ENCODE measurements at places on chromosomes 12 and 14.

DNA sequence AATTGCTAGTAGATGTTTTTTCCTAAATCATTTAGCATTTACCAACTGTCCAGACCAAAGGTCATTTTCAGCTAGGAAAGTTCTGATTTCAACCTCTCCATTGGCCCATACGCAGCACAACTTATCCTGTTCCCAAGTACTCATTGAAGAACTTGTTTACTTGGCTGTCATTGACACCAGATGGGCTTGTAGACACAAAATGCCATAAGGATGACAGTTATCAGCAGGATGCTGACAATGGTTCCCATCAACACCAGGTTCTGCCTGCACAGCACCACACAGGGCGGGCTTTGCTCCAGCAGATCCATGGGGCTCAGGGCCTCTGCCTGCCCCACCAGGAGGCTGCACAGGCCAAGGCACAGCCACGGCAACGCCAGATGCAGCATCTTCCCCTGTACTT, 36.5 kb upstream of the TMPRSS12 start:
- DNase-seq: no peak

DNA sequence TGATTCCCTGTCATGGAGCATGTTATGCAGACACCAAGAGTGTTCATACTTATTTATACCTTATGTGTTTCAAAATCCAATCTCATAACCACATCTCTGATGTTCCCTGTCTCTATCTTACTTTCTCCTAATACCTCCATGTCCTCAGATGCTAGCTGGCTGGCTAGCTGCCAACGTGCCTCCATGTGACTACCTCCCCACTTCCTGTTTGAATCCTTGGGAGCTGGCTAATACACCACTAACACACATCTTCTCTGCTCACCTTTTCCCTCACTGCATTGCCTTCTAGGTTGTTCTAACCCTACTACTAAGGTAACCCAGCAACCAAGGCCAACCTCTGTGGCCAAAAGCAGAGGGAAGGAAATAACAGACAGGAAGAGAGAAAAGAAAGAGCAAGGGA, 27.3 kb downstream of the TTC5 start:
- no peak for DNase-seq

DNA sequence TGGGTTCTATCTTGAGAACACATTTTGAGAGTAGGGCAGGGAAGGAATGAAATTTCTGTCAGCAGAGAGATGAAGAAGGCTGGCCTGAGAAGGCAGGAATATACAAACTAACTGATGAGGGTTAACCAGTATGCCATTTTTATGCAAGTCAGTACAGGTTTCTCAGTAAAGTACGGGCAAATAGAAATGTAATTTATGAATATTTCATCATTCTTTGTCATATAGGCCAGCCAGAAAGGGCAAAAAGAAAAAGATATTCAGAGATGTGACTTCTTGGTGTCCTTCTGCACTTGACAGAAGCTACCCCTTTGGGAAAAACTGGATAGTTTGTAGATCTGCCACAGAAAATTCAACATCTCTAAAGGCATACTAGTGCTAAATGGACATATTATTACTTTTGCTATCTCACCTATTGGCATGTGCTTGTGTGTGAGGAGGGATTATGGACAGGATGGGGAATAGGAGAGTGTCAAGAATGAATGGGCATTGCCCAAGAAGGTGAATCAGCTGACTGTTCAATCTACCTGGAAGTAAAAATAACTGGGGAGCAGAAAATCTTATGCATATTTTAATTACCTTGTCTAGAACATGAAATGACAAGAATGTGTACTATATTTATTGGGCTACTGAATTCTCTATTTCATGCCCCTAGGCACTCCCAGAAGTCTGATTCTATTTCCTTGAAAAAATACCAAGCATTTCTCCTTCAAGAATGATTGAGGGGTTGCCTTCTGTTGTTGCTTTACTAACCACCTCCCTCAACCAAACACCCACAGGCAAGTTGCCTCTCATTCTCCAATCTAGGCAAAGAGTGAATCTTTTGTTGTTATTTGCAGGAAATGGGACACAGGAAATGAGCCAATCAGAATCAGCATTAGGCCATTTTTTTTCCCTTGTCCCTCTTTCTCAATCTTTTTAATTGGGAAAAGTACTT, 175.1 kb upstream of the SLC38A2 start:
- no peak for DNase-seq

GRCh38 chr12:9256341-9256740, 48.1 kb upstream of the PZP start:
- DNase-seq: no peak

DNA sequence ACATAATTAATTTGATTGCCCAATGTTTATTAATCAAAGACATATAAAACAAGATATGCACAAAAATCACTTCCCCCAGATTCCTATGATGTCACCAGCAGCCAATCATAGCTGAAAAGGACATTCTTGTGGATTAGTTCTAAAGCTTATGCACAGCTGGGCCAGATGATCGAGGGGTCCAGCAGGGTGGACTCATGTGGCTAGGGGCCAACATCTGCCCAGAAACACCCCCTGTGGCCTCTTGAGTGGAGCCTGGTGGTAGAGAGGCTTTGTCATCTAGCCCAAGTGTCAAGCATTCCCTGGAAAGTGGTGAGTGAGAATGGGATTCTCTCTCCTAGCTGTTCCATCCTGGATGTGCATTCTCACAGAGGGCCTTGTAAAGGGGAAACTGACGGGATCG, 590.0 kb downstream of the BCL11B start:
- no peak for DNase-seq

- no peak for DNase-seq
Measured at GRCh38 chr12:56935752-56936151, 1.5 kb upstream of the SDR9C7 start.

GRCh38 chr14:32818581-32818980, 120.1 kb upstream of the NPAS3 start:
- DNase-seq: no peak

- no peak for DNase-seq
Measured at GRCh38 chr12:85794531-85794930, 41.7 kb downstream of the RASSF9 start.

DNA sequence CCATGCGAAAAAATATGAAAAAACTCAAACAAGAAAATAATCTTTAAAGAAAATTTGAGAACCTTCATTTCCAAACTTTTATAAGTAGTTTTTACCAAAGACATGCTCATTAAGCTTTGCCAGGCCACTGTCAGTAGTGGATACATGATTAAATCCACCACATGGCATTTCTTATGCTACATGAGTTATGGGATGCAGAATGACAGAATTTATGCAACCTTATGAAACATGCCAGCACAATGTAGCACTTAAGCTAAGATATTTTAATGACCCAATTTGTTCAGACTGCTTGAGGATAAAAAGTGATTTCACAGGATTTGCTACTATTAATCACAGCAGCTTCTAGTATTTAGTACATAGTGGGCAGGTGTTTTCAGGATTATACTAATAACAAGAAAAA, 123.3 kb downstream of the ATP23 start:
- no peak for DNase-seq

- DNase-seq: no peak
Measured at GRCh38 chr12:95192271-95192670, 25.0 kb downstream of the FGD6 start.

GRCh38 chr12:6823182-6824084, 1.8 kb downstream of the GPR162 start:
- DNase-seq: no peak

- no peak for DNase-seq
Measured at GRCh38 chr12:42957136-42957535, 367.6 kb upstream of the PRICKLE1 start.

DNA sequence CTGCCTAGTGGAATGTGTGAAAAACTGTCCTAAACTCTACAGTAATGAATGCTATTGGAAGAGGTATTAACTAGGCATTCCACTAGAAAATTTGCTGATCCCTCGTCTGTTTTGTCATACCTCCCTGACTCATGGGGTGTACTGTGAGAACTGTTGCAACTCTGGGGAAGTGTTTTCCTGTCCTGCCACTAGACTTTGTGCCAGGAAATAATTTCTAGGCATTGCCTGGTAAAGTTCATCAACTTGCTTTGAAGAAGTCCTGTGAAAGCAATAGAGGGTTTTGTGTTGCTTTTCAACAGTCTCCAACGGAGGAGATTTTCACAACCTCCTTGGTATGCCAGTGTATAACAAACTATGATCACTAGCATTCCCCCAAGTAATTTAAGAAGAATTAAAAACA, 139.9 kb downstream of the AKAP6 start:
- no peak for DNase-seq

DNA sequence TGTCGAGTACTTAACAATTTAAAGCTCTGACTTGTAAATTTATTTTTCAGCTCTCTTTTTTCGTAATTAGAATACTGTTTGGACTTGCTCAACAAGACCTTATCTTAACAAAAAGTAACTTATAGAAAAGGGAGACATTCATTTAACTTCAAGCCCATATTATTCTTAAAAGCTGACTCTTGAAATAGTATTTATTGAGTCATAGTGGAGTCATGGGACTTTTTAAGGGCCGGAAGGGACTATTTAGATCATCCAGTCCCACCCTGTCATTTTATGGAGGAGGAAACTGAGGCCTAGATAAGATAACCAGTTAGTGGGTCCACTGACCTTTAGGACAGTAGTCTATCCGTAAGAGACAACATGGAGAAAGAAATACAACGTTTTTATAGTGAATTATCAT, 1.5 kb downstream of the RAP1B start:
- DNase-seq: no peak

DNA sequence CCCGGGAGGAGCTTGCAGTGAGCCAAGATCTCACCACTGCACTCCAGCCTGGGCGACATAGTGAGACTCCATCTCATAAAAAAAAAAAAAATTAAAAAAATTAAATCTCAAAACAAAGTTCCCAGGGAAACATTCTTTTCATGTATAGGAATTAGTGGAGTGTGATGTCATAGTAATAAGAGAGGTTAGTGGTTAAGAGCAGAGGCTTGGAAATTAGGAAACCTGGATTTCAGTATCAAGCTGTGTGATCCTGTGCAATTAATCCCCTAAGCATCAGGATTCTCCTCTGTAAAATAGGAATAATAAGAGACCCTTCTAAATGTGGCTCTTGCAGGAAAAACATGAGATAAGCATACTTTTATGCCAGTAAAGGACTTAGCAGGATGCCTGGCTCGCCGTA, 3.1 kb upstream of the TXNRD1 start:
- no peak for DNase-seq

DNA sequence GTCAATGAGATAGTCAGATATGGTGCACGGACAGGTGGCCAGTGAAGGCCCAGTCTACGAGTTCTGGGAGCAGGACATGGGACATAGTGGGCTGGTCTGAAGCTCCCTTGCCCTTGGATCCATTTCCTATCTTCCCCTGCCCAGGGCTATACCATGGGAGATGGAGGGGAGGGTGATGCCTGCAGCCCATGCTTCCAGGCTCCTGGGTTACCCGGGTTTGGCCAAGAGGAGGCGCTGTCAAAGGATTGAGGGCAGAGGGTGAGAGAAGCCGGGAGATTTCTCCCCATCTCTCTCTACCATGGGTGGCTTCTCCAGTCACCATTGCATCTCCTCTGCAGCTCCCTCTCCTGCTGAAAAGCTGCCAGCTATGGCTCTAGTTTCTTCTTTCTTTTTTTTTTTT, 52.8 kb upstream of the LHX5 start:
- DNase-seq: no peak
